Activated CD4-positive, CD25-positive, alpha-beta regulatory T cell (primary cell): ENCODE measurements at places on chromosomes 3 and 15.

DNA sequence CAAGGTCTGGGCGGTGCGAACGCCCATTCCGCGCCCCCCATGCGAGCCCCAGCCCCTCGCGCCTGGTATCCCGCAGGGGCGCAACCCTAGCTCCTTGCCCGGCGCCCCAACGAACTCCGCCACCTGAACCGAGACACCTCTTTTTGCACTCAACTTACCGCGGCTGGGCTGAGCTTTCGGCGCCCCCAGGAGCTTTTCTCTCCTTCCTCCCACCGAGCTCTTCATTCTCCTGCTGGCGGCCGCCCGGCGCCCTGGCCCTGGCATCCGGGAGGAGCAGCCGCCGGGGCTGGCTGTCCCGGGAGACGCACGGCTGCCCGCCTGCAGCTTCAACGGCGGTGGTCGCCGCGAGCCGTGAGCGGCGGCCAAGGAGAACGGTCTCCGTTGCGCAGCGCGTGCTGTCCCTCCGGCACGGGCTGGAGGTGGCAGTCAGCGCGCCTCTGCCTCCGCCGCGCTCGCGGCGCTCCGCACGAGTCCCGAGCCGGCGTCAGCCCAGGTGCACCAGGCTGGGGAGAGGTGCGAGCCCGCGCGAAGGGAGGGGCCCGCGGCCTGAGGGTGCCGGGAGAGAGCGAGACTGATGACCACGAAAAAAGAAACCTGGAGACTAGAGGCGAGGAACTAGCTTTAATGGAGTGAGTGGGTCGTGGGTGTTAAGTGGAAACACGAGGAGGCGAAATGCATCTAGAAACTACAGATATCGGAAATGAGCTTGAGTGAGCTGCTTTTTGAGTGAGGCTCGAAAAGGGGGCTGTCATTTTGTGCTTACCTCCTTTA, 621.5 kb upstream of the ZNF385D start:
- no peak for DNase-seq

GRCh38 chr3:129571605-129572547, 28.9 kb downstream of the H1-8 start:
- DNase-seq = no peak

- DNase-seq = no peak
These were observed 31.7 kb downstream of the HMCES start for GRCh38 chr3:129310111-129311011.

DNA sequence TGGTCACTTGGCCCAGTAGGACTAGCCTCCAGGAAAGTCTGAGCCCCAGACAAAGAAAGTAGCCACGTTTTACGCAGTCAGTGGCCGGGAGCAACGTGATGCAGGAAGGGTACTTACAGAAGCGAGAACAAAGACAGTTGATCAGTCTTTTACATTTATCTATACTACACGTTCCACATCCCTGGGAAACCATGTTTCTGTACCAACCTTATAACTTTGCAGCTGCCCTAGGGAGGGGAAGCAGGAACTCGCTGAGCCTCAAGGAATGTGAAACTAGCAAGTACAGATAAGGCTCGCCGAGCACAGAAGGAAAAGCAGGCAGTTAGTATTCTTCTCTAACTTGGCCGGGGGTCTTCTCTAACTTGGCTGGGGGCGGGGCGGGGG, 3.4 kb upstream of the KNL1 start:
- DNase-seq = no peak

GRCh38 chr3:122021811-122022401, at the start of gene ILDR1:
Gene ILDR1, minus strand, starts transcription at chr3:122022247. Its CDS starts 170 bp downstream, at chr3:122022077.
- DNase-seq = no peak

GRCh38 chr3:115280506-115280905, 133.4 kb upstream of the ZBTB20 start:
- DNase-seq = no peak

DNA sequence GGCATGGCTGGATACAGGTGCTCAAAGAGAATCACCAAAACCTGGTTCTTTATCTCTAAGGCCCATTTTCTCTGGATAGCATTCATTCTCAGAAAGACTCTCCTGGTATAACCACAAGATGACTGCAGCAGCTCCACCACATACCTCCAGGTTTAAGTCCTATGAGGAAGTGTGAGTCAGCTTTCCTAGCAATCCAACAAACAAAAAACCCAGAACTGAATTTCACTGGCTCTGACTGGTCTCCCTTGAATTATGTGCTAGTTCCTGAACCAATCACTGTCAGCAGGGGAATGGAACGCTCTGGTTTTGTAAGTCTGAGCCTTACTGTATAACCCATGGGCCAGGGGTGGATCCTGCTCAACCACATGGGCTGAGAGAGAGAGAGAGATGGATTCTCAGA, 27.2 kb downstream of the MRPL46 start:
- DNase-seq = no peak

DNA sequence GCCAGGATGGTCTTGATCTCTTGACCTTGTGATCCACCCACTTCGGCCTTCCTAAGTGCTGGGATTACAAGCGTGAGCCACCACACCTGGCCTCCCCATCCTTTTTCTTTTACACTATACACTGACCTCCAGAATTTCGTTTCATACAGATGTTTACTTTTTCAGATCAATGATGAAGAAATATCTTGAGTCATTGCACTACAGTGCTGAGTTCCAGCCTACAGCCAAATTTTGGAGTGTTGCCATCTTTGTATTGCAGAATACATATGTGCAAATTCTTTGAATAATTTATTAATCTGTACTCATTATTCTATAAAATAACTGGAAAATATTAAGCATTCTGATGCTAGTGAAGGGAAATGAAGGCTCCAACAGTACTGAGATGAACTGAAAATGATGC, 12.5 kb downstream of the ZPLD1 start:
- DNase-seq = no peak

GRCh38 chr15:87961851-87962420, 294.6 kb downstream of the NTRK3 start:
- DNase-seq = no peak

DNA sequence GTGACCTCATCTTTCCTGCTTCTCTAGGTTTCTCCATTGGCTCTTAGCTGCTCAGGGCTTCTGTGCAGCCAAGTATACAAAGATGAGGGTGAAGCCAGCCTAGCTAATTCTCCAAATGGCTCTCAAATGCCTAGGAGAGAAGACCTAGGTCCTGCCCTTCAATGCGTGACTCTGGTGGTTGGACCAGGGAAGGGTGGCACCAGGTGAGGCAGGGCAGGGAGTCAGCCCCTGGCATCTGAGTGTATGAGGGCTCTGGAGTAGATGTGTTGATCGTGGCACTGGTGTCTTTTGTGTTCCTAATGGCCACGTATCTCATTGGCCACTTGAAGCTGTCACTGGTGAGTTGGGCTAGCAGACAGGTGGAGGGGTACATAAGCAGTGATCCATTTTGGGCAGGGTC, 59.8 kb downstream of the PDIA5 start:
- DNase-seq = no peak

- DNase-seq = no peak
These were observed 7.8 kb upstream of the NANOGP8 start for GRCh38 chr15:35092846-35093245.

- DNase-seq = no peak
These were observed 5.6 kb downstream of the PRTG start for GRCh38 chr15:55737373-55737772.

DNA sequence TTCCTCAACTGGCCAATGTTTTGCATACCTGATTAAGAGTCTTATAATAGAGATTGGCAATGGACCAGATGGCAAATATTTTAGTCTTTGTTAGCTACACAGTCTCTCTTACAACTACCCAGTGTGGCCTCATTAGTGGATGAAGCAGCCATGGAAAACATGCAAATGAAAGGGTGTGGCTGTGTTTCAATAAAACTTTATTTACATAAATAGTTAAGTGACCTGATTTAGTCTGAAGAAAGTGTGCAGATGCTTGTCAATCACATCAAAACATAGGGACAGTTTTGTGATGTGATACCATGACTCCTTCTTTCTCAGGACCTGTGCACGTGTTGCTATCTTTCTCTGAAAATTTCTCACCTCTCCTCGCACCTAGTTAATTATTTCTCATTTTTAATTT, 309.8 kb upstream of the GRM7 start:
- no peak for DNase-seq

GRCh38 chr3:42720126-42720525, 17.5 kb upstream of the HHATL start:
- DNase-seq = no peak

DNA sequence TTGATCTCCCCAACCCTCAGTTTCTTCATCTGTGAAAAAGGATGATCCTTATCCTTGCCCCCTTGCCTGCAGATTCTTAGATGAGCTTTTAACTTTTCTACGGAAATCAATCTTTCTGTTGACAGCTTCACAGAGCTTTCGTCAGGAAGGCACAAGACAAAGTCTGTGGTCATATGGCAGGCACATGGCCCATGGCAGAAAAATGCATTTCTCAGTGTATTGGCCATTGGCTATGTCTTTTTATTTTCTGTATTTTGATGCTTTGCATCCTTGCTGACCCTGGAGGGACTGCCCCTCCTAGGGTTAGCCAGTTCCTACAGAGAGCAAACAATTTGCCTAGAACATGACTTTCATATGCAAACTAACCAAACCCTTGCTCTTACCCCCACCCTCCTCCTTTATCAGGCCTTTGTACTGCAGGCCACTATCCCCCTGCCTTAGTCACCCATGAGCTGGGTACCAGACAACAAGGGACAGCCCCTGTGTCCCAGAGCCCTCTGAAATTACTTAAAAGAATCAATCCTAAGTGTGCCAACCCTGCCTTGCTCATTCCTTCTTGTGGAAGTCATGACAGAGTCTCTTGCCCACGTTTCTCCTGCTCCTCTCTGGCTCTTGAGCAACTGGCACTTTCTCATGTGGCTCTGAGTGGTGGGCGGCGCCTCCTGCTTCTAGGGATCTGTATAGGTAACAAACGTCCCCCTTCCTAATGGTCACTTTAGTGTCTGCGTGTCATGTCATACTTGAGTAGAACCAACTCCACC, 24.1 kb upstream of the NOX5 start:
- no peak for DNase-seq

- no peak for DNase-seq
These were observed 20.6 kb upstream of the KCTD6 start for GRCh38 chr3:58471025-58471887.

GRCh38 chr3:13662238-13662847, 113.4 kb downstream of the FBLN2 start:
- DNase-seq = no peak
